ENCODE measurements at places on chromosomes 4 and X. TPM values are rescaled to one million over a fixed set of nuclear protein-coding genes. Genes with fewer than 3 reads are reported as not detected.

DNA sequence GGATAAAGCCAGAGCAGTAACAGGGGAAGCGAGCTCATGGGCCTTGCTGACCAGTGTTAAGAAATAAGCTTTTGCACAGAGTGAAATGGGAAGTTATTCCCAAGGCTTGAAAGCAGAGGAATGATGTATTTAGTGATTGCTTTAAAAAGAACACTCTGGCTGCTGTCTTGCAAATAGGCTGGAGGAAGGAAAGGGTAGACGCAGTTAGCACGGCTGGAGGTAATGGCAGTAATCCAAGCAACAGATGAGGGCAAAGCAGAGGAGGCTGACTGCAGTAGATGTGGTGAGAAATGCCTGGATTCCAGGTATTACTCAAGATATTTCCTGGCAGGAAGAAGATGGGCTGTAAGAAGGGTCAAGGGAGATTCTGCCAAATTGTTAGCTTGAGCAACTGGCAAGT lies 1342.3 kb upstream of the AGA start:
- no peak for DNase-seq
- H3K36me3 ChIP-seq = no peaks in the 10 kb centered on the region
- H3K4me3 ChIP-seq = no peak overlapping the region
- H3K27ac ChIP-seq = no peak overlapping the region

GRCh38 chr4:3634894-3635820 lies 102.9 kb upstream of the LRPAP1 start:
- no peaks in the 10 kb centered on the region for H3K4me1 ChIP-seq
- H3K36me3 ChIP-seq = no peaks in the 10 kb centered on the region
- H3K27me3 ChIP-seq = no peaks in the 10 kb centered on the region
- DNase-seq = peak; percentile 27

DNA sequence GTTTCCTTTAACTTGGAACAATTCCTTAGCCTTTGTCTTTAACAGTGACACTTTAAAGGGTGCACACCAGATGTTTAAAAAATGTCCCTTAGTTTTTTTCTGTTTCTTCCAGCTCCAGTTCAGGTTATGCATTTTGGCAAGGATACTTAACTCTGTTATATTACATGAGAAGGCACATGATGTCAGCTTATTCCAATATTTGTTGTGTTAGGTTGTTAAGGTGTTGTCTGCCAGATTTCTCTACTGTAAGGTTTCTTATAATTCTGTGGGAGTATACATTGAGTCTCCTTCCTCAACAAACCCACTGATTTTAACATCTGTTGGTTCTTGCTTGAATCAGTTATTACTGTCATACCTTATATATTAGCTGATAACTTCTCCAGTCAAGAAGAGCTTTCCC lies 33.3 kb downstream of the REST start:
- no peak overlapping the region for H3K27ac ChIP-seq
- no peaks in the 10 kb centered on the region for H3K4me1 ChIP-seq
- H3K4me3 ChIP-seq = no peak overlapping the region
- H3K27me3 ChIP-seq = no peaks in the 10 kb centered on the region
- no peak for DNase-seq

DNA sequence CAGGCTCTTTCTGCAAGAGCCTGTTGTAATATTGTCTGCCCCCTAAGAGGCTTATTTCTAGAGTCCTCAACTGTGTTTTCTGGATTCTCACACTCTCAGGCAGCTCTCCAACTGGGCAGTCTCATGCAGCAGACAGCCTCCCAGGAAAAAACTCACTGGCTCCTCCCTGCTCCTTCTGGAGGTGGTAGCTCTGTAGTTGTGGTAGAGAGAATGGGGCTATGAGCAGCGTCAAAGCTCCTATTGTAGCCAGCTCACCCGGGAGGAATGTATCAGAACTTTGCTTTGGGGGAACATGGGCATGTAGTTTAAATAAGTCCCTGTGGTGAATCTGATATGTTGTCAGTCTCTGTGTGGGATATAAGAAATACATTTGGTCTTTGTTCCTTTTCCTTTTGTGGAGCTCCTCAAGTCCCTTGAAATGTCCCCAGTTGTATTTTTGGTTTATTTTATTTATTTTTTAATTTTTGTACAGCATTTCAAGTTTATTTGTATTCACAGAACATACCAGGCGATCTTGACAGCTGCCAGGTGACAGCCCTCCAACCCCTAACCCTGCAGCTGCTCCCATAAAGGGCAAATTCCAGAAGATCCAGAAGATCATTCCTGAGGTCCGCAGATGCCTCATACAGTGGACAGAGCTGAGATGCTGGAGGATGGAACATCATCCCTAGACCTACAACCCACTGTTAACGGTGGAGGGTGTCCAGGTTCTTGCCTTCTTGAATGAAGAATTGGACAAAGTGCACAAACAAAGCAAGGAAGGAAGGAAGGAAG lies 45.7 kb downstream of the TRIM61 start:
- no peaks in the 10 kb centered on the region for H3K4me1 ChIP-seq
- H3K4me3 ChIP-seq = no peak overlapping the region
- no peak overlapping the region for H3K27ac ChIP-seq
- no peaks in the 10 kb centered on the region for H3K27me3 ChIP-seq
- no peak for DNase-seq

DNA sequence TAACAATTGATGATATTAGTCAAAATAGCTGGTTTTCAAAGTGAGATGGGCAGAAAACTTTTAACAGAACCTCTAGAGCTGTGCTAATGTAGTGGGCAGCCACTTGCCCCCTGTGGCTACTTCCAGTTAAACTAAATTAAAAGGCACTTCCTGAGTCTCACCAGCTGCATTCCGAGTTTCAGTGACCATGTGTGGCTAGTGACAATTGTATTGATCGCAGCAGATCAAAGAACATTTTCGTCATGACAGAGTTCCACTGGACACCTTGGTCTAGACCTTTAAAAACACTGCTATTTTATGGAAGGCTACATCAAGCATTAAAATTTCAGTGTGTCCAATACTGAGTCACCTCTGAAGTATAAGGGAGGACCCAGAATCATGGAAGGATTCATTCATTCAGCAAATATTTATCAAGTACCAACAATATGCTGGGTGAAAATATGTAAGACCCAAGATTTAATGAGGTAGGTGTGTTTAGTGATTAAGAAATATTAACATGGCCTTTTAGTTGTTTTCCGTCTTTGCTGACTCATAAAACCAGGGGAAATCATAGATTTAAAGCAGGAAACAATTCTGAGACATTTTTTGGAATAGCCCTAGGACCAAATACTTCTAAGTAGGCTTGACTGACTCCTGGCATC lies 5.1 kb upstream of the FAT1 start:
- DNase-seq = no peak
- H3K4me3 ChIP-seq = no peak overlapping the region
- no peak overlapping the region for H3K27ac ChIP-seq
- no peaks in the 10 kb centered on the region for H3K27me3 ChIP-seq
- no peaks in the 10 kb centered on the region for H3K4me1 ChIP-seq
- no peaks in the 10 kb centered on the region for H3K36me3 ChIP-seq

- H3K4me3 ChIP-seq = no peak overlapping the region
- H3K4me1 ChIP-seq = no peaks in the 10 kb centered on the region
- DNase-seq = no peak
- no peak overlapping the region for H3K27ac ChIP-seq
Measured at GRCh38 chr4:142581881-142582280, 264.2 kb downstream of the INPP4B start.

DNA sequence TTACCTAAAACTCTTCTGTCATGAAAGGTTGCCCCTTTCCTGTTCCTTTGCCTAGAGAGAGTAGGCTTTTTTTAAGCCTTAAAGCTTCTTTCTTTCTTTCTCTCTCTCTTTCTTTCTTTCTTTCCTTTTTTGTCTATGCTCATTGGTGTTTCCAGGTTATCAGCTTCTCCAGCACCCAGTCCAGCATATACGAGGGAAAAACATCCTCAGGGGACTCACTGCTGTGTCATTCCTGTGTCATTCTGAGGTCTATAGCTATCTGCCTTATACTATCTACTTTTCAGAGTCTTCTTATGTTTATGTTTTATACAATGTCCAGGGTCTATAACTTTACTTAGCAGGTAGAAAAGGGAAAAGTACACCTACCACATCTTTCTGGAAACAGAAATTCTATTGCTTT lies 10.5 kb upstream of the USP27X start:
- no peaks in the 10 kb centered on the region for H3K36me3 ChIP-seq
- H3K27ac ChIP-seq = no peak overlapping the region
- no peaks in the 10 kb centered on the region for H3K27me3 ChIP-seq
- H3K4me1 ChIP-seq = no peaks in the 10 kb centered on the region
- H3K4me3 ChIP-seq = no peak overlapping the region

GRCh38 chr4:127634181-127634580 lies 1.4 kb downstream of the INTU start:
- H3K27me3 ChIP-seq = no peaks in the 10 kb centered on the region
- no peak overlapping the region for H3K4me3 ChIP-seq
- DNase-seq = no peak
- no peaks in the 10 kb centered on the region for H3K36me3 ChIP-seq
- H3K4me1 ChIP-seq = peaks cover 2% of the 10 kb centered on the region

DNA sequence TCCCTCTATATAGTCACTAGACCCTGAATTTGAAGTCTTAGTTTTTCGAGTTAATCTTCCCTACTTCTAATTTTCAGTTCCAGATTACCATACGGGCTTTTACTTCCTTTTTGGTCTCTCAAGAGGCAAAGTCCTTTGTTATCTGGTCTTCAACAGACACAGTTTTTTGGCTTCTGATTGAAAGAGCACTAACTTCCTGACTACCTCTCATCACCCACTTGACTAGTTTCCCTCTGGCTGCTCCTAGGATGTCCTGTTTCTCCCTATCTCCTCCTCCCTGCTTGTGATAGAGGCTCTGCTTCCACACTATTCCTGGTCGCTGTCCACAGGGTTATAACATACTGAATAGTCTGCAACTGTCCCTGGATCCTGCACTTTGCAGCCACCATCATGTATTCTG lies 16.7 kb upstream of the WDR44 start:
- H3K4me3 ChIP-seq = no peak overlapping the region
- no peaks in the 10 kb centered on the region for H3K36me3 ChIP-seq
- DNase-seq = no peak

DNA sequence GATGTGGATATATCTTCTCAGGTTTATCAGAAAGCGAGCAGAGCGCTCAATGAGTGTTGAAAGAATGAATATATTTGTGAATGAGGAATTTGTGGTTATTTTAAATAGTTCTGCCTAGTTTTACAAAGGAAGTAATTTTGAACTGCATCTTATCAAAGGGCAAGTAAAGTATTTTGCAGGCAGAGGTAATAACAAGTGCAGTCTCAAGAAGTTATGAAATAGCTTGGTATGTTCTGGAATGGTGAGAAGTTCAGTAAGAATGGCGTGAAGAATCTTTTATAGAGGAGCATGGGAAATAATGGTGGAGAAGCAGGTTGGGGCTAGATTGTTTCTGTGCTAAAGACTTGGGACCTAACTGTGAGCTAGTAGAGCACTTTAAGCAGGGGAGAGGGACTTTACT lies 10.9 kb downstream of the TMA16 start:
- H3K36me3 ChIP-seq = no peaks in the 10 kb centered on the region

DNA sequence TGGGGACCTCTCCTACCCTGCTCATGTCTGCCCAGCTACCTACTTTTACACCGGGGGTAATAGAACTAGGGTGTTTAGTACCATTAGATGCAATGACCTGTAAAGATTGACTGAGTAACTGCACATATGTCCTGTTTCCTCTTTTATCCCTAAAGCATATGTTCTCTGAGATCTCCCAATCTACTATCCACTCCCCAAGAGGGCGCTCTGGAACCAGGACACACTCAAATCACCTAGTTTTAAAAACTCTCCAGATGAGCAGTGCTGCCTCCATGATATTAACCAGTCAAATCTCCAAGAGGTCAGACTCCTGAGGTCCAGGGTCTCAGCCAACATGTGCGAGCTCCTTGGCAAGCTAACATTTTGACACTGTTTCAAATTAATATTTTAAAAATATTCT lies 87.0 kb upstream of the TSPAN5 start:
- no peak for DNase-seq
- no peak overlapping the region for H3K4me3 ChIP-seq
- no peaks in the 10 kb centered on the region for H3K27me3 ChIP-seq
- no peaks in the 10 kb centered on the region for H3K4me1 ChIP-seq

- DNase-seq = no peak
- H3K36me3 ChIP-seq = no peaks in the 10 kb centered on the region
- H3K27me3 ChIP-seq = no peaks in the 10 kb centered on the region
- H3K4me1 ChIP-seq = no peaks in the 10 kb centered on the region
- H3K27ac ChIP-seq = no peak overlapping the region
Measured at GRCh38 chr4:149751174-149751573, 64.5 kb downstream of the IQCM start.

DNA sequence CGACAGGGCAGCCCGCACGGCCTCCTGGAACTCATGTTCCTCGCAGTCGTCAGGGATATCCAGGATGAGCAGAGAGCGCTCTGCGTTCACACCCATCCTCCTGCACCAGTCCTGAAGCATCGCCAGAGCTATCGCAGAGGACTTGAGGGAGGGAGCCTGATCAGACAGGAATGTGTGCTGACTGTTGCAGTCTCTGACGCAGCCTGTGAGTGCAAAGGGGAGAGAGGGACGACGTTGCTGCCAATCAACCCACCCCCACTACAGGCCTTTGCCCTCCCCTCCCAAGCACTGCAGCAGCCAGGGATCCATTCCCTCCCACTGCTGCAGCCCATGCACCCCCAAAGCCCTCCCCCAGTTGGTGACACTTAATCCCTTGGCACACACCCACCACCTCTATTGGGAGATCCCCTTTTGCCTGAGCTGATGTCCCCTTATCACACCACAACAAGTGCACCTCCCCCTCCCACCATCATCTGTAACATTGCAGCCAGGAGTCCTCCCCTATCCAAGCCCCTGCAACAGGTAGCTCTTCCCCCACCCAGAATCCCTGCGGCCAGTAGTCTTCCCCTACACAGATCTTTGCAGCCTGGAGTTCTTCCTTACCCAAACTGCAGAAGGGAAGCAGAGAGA lies 897 bp downstream of the PNMA6F start:
- no peak overlapping the region for H3K27ac ChIP-seq
- H3K27me3 ChIP-seq = no peaks in the 10 kb centered on the region
- no peak overlapping the region for H3K4me3 ChIP-seq
- no peaks in the 10 kb centered on the region for H3K36me3 ChIP-seq

DNA sequence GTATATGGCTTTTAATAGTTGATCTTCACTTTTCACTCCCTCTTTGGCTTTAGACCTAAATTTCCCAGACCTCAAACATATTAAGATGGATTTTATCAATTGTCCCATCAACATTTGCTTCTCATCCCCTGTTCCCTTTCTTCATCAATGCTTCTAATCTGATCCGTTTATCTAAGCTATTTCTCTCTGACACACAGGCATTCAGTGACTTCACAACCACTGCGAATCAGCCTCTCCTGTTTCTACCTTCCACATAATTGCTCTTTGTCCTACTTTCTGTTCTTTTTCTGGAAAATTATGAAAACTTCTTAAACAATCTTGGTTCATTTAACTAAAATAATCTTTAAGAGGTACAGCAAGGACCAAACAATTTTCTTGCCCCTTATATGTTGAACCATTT lies 115.2 kb downstream of the GLRA3 start:
- no peaks in the 10 kb centered on the region for H3K4me1 ChIP-seq
- DNase-seq = no peak
- no peaks in the 10 kb centered on the region for H3K27me3 ChIP-seq
- H3K27ac ChIP-seq = no peak overlapping the region

- no peaks in the 10 kb centered on the region for H3K36me3 ChIP-seq
- no peak overlapping the region for H3K4me3 ChIP-seq
Measured at GRCh38 chrX:107750263-107750662, 25.3 kb downstream of the TSC22D3 start.

- no peaks in the 10 kb centered on the region for H3K4me1 ChIP-seq
- no peaks in the 10 kb centered on the region for H3K27me3 ChIP-seq
- H3K27ac ChIP-seq = no peak overlapping the region
- H3K4me3 ChIP-seq = no peak overlapping the region
Measured at GRCh38 chr4:159443975-159444374, 341.1 kb downstream of the RAPGEF2 start.

The GPRASP3 gene
- 9.1 TPM for total RNA-seq

The ZBTB49 gene
- 7.4 TPM for total RNA-seq

The DCAF8L2 gene
- total RNA-seq = not detected

The GPR50 gene
- not detected for total RNA-seq

The ZIC3 gene
- not detected for total RNA-seq

The TMEM165 gene
- 204 TPM for total RNA-seq

The JCHAIN gene
- 8.0 TPM for total RNA-seq

The ARMCX4 gene
- 18.9 TPM for total RNA-seq

The USP46 gene
- 24.1 TPM for total RNA-seq

Measured in aorta (tissue), 5 donors.